ENCODE measurements at places on chromosomes 1 and 21.

- no peak for DNase-seq
Observed at GRCh38 chr1:75838079-75838478, 41.4 kb downstream of the MSH4 start.

GRCh38 chr1:35893051-35893879 lies 10.3 kb downstream of the AGO1 start:
- DNase-seq, result no peak

GRCh38 chr1:222522105-222522915 lies 25.6 kb downstream of the HHIPL2 start:
- DNase-seq, result peak; percentile 18

- no peak for DNase-seq
Observed at GRCh38 chr1:230415405-230416132, 10.6 kb downstream of the PGBD5 start.

GRCh38 chr1:205365945-205366463 lies 9.3 kb upstream of the KLHDC8A start:
- no peak for DNase-seq

- no peak for DNase-seq
Observed at GRCh38 chr1:184664042-184664660, 90.5 kb downstream of the EDEM3 start.

DNA sequence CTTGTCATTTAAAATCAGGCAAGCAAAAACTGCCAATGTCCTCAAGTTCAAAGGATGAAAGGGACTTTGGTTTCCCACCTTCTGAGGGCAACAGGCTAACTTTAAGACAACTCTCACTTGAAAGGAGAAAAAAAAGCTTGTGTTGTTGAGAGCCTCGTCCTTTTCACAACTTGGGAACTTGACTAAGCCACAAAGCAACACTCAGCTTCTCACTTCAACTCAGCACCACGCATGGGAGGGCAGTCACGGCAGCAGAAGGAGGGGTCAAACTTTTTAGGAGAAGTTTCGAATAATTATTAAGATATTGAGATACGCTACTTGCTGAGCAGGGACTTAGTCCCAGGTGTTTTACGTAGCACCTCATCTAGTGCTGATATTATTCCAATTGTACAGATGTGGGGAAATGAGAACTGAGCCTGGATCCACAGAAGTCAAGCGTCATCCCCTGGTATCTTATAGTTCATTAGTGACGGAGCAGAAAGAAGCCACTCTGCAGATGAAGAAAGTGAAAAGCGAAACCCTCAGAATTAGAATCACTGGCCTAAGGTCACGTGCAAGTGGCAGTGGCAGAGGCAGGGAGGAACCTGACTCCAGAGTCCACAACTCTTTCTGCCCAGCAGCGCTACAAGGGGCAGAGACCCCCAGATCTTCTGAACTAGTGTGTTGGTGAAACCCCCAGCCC lies 83.6 kb downstream of the JAK1 start:
- no peak for DNase-seq

GRCh38 chr1:29388170-29388569 lies 151.8 kb downstream of the PTPRU start:
- DNase-seq, result no peak

Measured in NCI-H226 (cell line).